ENCODE measurements at places on chromosomes 1 and 21.

- DNase-seq, result no peak
Measured at GRCh38 chr1:198273748-198274295, 117.0 kb downstream of the NEK7 start.

DNA sequence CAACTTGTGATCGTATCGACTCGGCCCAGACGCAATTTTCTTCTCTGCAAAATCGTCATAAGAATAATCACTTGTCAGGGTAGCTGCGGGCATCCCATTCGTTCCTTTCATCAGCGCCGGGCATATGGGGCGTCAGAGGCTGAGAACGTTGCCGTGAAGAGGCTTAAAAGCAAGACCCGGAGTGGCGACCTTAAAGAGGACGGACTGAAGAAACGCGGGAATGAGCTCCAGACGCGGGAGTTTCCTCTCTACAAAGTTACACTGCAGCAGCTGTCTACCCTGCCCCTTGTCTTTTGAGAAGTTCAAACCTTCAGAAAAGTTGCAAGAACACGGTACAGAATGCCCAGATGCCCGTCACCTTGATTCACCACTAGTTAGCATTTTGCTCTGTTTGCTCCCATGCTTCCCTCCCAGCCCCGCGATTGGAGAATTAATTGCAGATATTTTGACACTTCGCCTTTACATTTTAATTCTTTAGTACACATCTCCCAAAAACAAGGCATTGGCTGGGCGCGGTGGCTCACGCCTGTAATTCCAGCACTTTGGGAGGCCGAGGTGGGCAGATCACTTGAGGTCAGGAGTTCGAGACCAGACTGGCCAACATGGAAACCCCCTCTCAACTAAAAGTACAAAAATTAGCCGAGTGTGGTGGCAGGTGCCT lies 967 bp downstream of the CENPS start:
- DNase-seq, result no peak

- DNase-seq, result no peak
Measured at GRCh38 chr1:182682898-182683501, 1.4 kb downstream of the RGS8 start.

GRCh38 chr1:170666541-170667254 lies 2.8 kb downstream of the PRRX1 start:
- no peak for DNase-seq

- no peak for DNase-seq
Measured at GRCh38 chr1:228392111-228392936, 14.3 kb downstream of the TRIM11 start.

GRCh38 chr1:40986956-40987355 lies 7.5 kb downstream of the CTPS1 start:
- DNase-seq, result no peak

GRCh38 chr1:7006996-7007871 lies 222.0 kb downstream of the CAMTA1 start:
- no peak for DNase-seq

DNA sequence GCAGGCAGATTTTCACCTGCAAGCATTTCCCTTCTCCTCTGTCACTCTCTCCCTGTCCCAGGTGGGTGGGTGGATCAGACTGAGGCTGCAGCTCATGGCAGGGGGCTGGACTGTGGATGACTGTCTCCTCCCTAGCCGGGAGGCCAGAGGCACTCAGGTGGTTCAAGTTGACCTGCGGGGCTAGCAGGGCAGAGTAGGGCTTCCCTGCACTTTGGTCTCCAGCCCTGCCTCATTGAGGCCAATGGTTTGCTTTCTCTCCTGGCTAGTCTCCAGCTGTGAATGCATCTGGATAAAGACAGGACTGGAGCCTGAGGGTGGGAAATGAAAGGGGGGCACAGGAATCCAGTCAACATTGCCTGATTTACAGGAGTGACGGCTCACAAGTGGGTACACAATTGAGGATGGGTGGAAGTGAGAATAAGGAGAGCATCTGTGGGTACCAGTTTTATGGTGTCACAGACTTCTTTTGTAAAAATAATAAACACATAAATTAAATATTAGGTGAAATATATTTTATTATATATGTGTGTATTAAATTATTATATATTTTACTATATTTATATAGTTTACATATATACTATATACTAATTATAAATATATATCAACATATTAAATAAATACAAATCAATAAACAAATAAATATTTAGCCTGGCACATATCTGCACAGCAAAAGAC lies 25.6 kb downstream of the RUNX1 start:
- no peak for DNase-seq

DNA sequence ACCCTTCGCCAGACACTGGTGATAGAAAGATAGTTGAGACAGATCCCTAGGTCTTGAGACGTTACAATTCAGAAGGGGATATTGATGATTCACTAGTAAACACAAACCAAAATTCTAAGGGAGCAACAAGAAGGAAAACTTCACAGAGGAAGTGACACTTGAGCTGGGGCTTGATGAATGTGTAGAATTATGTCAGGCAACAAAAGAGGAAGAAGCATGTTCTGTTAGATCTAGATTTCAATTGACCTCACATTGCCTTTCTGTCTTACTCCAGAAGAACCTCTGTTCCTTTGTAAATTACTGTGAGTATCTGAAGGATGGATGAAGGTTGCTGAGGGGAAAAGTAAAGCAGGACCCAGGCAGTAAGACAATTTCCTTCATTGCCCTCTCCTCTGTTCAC lies 328.2 kb downstream of the KCTD3 start:
- no peak for DNase-seq

DNA sequence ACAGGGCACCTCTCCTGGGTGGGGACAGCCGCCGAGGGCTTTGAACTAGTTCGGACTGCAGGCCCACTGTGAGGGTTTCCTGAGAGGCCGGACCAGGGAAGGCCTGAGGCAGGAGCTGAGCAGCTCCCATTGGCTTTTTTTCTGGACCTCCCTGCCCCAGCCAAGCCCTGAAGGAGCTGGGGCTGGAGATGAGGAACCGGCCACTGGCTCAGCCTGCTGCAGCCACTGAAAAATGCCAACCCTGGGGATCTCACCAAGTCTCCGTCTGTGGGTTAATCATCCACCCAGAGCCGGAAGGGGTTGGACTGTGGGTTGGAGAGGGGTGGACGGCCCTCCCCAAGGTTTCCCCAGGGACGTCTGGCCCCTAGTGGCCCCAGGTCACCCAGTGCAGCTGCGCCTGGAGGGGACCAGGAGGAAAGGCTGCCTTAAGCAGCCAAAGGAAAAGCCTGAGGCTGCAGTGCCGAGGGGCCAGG lies 2.5 kb downstream of the VWA1 start:
- no peak for DNase-seq

GRCh38 chr1:154943649-154944400 lies 7.3 kb upstream of the PMVK start:
- no peak for DNase-seq

DNA sequence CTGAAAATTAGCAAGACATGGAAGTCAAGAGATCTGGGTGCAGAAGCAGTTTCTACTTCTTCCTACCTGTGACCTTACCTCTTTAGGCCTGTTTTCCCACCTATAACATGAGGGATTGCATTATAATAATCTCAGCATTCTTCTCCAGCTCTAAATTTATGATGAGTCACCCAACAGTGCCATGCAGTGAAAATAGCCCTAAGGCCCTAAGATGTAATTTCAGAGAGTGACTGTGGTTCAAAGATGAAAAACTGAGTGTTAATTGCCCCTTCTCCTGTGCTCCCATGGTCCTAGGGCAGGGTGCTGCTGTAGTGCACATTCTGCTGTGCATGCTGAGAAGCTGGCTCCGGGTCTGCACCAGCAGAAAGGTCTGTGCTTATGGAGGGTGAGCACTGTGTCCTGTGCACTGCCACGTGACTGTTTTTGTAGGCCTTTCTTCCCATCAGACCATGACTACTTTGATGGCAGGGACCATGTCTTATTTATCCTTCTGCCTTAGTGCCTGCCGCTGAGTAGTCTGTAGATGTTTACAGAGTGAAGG lies 29.7 kb downstream of the JUN start:
- no peak for DNase-seq

GRCh38 chr1:113770031-113770430 lies 10.7 kb upstream of the PHTF1 start:
- no peak for DNase-seq

- DNase-seq, result no peak
Measured at GRCh38 chr1:235011064-235011598, 117.5 kb downstream of the TOMM20 start.

DNA sequence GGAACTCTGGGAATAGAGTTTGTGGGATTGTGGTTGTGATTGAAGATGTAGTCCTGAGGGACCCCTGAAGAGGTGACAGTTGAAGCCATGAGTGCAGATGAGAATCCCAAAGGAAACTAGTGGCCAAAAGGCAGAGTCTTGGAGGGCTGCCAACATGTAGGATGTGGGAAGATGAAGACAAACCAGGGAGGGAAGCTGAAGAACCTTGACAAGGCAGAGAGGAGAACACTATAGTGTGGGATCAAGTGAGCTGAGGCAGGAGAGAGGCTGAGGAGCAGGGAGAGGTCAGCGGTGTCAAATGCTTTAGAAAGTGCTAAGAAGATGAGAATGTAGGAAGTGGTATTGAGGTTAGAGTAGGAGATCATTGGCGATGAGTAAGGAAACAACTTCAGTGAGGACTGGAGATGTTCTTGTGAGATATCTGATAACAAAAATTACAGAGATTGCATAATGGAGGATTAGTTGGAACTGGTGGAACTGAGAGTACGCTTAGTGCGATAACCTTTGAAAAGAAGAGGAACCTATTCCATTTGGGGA lies 88.5 kb upstream of the VCAM1 start:
- DNase-seq, result no peak

DNA sequence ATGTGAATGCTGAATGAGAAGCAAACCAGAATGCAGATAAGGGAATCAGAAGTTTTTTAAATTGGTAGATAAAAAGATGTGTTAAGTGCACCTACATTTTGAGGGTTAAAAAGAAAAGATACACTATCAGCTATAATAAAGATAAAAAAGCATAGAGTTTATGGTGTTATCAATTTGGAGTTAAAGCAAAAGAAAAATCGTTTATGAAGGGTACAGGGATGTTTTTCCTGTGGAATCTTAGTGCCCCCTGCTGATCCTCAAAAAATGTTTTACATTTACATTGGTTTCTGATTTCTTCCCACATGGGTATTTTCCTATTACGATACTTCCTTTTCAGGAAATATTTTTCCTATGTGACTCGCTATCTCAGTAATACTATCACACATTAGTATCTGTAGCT lies 293.5 kb downstream of the MRPL39 start:
- no peak for DNase-seq

DNA sequence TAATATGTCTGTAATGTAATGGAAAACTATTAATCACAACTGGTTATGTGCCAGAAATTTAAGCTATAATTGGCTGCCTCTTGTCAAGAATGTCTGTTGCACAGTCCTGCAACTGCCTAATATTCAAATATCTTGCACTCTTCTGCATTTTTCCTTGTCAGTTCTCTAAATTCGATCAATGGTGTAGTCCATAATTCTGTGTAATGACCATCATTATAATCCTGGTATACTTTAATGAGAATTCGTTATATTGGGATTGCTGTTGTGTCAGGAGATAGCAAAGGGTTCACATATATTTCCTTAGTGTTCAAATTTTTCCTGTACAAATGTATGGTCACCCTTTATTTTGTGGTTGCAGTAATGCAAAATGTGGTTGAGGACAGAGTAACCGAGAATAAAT lies 4.8 kb downstream of the NTNG1 start:
- no peak for DNase-seq

DNA sequence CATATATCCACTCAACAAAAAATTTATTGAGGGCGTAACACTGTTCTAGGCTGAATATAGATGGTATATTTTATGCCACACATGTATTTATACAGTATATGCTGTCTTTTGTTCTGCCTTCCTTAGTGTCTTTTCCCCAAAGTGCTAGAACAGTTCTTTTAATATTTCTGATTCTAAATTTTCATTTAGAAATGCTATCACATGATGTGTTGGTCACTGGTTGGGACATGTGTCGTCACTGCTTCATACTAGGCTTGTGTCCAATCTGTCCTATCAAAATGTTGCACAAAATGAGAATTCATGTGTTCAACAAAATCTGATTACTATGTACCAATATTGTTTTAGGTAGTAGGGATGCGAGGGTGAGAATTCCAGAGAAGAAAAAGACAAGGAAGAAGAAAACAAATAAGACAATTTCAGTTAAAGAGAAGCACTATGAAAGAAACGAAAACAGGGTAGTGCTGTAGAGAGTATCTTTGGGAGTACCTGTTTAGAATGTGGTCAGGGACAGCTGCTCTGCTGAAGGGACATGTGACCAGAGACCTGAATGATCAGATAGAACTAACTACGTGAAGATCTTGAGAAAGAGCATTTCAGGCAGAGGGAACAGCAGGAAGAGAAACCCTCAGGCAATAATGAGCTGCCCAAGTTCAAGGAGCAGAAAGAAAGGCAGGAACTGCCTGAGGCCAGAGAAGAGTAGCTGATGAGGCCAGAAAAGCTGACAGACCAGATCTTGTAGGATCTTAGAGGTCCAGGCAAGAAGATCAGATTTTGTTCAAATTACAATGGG lies 1.3 kb downstream of the KMO start:
- no peak for DNase-seq

GRCh38 chr1:112700290-112701226 lies 6.4 kb downstream of the RHOC start:
- no peak for DNase-seq

GRCh38 chr1:74613894-74614293 lies 59.7 kb downstream of the ERICH3 start:
- no peak for DNase-seq

- no peak for DNase-seq
Measured at GRCh38 chr1:75503221-75503974, 107.5 kb downstream of the SLC44A5 start.

- DNase-seq, result no peak
Measured at GRCh38 chr21:39728341-39728740, 16.6 kb upstream of the IGSF5 start.

DNA sequence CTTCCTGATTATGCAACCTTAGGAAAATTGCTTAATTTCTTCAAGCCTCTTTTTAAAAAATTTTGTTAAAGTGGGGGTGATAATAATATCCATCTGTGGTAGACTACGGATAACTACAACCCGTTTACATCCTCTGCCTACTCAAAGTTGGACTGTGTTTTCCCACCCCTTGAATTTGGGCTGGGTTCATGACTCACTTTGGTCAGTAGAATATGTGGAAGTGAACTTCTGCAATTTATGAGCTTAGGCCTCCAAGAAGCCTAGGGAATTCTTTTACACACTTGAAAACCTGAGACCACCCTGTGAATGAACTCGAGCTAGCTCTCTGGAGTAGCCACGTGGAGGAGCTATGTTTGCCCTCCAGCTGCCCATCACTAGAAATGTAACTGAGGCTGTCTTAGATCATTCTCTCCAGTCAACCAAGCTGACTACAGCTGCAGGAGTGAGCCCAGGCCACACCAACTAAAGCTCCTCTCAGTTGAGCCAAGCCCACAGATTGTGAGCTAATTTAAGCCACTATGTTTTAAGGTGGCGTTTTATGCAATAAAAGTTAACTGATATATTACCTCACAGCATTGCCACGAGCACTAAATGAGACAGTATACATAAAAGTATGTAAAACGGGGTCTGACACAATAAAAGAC lies 29.6 kb upstream of the CACHD1 start:
- DNase-seq, result no peak

- no peak for DNase-seq
Measured at GRCh38 chr21:45590246-45590725, 48.0 kb upstream of the SLC19A1 start.
